ENCODE measurements at places on chromosomes 3 and 15.
A peak's percentile ranks its signal among the peaks of the same experiment; 100 is the strongest.

GRCh38 chr3:36477655-36478054 lies 97.4 kb downstream of the STAC start:
- no peak for DNase-seq

DNA sequence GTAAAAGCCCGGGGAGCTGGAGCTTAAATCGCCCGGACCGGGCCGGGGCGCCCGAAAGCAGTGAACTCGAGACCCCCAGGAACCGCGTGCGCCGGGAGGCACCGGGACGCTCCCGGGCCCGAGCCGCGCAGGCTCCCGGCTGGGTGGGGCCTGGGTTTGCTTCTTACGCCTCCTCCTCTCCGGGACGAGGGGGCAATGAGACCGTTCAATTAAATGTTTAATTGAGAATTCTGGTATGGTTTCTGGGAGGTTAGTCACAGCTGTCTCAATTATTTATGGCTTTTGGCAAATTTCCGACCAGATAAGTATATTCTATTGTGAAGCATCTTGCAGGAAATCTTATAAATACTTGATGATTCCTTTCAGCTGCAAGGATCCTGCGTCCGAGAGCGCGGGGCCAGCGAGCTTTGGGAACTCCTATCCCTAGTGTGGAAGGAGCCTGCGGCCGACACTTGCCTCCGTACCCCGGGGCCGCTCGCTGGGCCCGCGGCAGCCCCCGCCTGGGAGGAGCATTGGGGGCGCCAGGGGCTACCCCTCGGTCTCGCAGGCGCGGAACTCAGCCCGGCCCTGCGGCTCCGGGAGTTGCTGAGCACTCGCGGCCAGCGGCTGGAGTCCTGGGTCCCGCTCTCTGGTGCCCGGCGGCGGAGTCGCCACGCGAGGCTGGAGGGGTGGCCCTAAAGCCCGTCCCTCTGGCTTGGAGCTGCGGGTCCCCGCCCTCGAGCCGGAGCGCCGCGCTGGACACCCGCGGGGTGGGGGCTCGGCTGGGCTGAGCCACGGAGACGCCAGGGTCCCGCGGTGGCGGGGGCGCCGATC lies 10.3 kb downstream of the ISL2 start:
- no peak for DNase-seq

GRCh38 chr3:184895350-184895749 lies 83.4 kb downstream of the VPS8 start:
- DNase-seq: no peak

GRCh38 chr3:171225708-171226107 lies 199.2 kb upstream of the SLC2A2 start:
- DNase-seq: no peak

DNA sequence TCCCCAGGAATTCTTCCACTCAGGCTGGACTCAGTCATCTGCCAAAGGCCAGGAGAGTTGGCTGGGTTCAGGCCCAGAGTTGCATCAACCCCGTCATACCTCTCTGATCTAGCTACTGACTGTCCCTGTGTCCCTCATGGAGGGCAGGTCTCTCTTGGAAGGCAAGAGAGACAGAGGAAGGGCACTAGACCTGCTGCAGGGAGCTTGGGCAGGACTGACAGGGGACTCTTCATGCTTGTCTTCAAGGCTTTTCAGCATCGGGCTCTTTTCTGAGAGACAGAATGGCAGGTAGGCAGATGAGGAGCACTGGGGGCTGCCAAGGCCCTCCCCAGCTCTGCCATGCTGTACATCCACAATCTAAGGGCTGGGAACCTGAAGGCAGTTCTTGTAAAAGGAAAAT lies 140.1 kb upstream of the MRPS22 start:
- no peak for DNase-seq

DNA sequence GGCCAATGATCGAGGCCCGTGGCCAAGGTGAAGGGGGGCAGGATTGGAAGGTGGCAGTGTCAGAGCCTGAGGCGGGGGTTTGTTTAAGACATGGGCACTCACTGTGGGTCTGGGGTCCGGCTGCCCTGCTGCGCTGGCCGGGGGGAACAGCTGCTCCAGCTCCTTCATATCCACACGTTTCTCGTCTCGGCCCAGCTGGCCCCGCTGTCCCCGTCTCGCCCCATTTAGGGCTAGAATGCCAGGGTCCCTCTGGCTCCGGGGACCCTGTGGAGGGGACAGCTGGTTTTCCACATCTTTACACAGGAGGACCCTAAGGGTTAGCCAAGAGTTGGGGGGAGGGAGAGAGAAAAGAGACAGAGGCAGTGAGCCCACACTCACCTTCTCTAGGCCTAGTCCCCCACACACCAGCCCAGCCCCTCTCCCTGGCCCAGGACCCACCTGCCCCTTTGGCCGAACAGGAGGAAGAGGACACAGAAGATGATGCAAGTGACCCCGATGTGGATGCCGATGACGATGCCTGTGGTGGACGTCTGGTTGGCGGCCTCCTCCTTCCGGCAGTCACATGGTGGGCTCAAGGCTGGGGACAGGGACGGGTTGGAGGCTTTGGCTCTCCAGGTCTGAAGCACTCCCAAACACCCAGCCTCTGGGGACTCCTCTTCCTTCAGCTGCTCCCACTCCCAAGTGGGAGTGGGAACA lies 25.0 kb downstream of the RNU5B-1 start:
- no peak for DNase-seq

DNA sequence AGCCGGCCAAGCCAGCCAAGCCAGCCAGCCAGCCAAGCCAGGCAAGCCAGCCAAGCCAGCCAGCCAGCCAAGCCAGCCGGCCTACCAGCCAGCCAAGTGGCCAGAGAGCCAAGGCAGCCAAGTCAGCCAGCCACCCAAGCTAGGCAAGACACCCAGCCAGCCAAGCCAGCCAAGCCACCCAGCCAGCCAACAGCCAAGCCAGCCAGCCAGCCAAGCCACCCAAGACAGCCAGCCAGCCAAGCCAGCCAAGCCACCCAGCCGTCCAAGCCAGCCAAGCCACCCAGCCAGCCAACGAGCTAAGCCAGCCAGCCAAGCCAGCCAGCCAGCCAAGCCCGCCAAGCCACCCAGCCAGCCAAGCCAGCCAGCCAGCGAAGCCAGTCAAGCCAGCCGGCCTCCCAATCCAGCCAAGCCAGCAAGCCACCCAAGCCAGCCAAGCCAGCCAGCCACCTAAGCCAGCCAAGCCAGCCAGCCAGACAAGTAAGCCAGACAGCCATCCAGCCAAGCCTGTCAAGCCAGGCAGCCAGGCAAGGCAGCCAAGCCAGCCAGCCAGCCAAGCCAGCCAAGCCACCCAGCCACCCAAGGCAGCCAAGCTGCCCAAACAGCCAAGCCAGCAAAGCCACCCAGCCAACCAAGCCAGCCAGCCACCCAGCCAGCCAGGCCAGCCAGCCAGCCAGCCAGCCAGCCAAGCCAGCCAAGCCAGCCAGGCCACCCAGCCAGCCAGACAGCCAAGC lies 200.5 kb downstream of the GOLGA6L6 start:
- no peak for DNase-seq

DNA sequence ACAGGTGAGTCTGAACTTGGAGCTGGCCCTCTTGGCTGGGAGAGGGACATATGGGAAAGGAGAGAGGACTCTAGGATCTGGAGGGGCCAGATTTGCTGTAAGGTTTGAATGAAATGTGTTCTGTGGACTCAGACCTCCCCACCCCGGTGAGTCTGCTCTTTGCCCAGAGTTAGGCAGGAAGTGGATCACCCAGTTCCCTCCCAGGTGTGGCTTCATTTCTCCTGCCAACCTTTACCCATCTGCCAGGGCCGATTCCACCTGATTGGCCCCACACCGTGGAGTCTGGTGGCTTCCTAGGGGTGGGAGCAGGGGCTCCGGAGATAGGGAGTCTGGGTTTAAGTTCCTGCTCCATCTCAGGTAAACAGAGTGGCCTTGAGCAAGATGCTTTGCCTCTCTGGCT lies 25.5 kb downstream of the CD276 start:
- no peak for DNase-seq

DNA sequence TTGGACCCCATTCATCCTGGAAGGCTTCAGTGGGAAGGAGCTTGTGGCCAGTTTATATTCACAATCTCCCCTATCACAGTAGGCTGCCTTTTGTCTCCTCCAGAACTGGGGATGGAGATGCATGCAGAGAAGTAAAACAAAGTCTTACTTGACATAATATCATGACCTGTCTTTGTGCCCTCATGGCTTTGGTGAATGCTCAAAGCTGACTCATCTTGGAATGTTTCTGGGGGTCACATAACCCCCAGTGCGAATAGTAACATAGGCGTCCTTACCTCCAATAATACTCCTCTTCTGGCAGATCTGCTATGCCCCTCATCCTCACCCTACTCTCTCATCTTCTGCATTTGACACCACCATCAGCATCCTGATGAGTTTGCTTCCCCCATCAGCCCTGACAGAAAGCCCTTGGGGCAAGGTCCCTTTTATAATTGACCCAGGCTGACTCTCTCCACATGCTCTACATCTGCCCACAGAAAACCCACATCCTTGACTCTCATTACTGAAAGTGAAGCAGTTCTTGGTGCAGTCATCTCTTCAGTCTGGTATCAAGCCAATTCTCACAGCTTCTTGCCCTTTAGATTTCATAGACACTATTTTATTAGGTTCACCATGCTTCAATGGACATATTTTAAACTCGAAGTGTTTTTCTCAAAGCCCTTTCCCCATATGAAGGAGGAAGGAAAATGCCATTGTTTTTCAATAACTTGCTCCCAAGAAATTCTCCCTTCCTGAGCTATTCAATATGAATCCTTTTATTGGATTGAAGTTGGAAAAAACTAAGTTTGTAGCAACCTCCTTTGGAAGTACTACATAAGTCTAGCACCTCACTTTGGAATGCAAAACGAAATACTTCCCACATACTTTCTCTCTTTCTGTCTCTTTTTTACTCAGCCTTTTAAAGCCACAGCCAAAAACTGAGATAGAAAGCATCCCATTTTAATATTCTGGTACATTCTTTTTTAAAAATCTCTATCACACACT lies 36.6 kb downstream of the OSTN start:
- DNase-seq: no peak

DNA sequence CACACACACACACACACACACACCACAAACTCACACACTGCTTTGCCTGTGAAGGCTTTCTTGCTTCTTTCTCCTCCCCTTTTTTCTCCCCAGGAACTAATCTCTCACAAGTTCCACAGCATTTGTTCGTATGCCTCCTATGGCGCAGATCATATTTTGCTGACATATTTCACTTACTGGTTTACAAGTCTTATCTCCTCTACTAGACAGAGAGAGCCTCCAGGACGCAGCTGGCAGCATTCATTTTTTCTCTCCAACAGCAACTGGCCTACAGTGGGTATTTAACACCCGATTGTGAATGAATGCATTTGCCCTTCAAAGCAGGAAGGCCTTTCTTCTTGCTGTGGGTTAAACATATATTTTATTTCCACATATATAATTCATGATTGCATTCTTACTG lies 47.0 kb upstream of the DLG1 start:
- DNase-seq: no peak

DNA sequence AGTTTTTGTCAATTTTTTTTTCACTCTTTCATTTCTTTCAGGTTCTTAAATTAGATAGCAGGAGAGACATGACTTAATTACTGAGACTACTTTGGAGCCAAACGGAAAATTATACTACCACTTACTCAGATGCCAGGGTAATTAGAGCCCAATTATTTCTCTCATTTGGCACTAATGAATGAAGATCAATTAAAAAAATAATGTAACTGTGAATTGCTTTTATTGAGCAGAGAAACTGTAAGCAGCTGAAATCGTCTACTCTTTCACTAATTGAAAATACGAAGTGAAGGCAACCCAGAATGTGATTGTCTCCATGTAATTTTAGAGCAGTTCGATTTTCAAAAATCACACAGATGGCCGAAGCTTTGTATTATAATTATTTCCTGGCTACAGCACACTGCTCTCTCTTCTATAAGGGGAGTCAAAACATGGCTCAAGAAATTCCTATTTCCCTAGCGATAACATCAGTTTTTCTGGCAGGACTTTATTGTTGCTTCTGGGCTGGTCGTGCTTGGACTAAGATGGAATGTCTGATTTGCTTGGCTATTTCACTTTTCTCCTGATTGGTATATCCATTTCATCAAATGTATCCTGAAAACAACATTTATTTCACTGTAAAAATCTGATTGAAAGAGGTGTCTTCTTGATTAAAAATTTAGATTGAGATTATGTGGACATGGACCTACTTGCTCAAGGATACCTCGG lies 55.8 kb upstream of the PDZRN3 start:
- no peak for DNase-seq

DNA sequence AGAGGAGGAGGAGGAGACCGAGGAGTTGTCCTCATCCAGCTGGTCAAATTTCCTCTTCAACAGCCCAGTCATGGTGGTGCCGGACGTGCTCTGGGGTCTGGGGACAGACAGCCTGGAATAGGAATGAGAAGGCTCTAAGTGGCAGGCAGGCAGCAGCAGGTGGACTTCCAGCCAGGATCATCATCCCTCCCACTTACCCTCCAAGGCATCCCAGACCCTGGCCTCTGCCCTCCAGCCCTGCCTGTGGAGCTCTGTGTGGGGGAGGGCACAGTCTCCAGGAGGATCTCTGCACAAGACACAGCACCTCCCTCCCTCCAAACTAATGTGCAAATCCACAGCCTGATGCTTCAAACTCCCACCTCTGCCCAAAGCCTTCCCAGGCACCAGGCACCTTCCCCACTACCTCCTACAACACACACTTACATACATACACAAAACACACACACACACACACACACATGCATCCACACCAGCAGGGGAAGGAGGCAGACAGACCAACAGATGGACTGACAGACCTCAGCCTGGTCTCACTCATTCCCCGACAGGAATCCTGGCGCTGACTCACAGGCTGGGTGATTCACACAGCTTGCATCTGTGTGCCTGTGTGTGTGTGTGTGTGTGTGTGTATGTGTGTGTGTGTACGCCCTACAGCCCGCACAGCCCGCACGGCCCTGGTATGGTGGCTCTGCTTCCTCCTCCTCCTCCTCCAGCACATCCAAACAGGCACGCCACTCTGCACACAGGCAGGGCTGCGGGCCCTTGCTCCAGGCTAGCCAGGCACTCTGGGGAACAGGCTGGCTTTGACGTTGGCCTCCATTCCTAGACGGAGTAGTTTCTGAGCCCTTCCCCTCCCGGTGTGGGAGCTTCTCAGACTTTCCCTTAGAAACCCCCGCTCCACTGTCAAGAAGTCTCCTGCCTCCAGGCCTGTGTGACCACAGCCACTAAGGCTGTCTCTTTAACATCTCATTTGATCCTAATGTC lies 6.5 kb downstream of the CSRNP1 start:
- peak; percentile 78 for DNase-seq

GRCh38 chr3:129553719-129554118 lies 10.7 kb downstream of the H1-8 start:
- no peak for DNase-seq

GRCh38 chr3:186933816-186934215 lies 3.5 kb downstream of the ST6GAL1 start:
- DNase-seq: no peak

- DNase-seq: peak; percentile 49
Observed at GRCh38 chr3:149970716-149971402, at the start of gene PFN2. TSS of gene PFN2 (minus strand) at chr3:149970895. CDS start at chr3:149970856, 39 bp downstream.

DNA sequence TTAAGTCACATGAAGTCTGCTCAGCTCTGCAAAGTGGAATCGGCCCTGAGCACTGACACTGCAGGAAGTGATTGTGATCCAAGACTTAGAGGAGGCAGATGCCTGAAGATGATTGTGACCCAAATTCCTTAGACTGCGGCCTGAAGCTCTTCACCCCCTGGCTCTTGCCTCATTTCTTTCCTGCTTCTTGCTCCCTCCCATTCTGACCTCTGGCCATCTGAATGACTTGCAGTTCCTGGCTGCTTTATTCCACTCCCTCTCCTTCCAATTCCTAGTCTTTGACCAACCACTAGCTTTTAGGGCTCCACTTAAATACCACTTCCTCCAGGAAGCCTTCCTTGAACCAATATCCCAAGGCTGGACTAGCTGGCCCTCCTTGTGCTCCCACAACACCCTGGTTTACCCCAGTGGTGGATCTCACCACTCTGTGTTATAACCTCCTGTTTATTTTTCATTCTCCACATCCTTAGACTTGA lies 9.9 kb upstream of the EPB42 start:
- DNase-seq: no peak

- no peak for DNase-seq
Observed at GRCh38 chr15:48946074-48946839, 17.5 kb downstream of the SHC4 start.
